Esophagus muscularis mucosa (tissue), 4 donors: ENCODE measurements at places on chromosomes 7 and 10. TPM values are rescaled to one million over a fixed set of nuclear protein-coding genes. Genes with fewer than 3 reads are reported as not detected.

TIMM23B gene
- total RNA-seq = 16.2 TPM

DNA sequence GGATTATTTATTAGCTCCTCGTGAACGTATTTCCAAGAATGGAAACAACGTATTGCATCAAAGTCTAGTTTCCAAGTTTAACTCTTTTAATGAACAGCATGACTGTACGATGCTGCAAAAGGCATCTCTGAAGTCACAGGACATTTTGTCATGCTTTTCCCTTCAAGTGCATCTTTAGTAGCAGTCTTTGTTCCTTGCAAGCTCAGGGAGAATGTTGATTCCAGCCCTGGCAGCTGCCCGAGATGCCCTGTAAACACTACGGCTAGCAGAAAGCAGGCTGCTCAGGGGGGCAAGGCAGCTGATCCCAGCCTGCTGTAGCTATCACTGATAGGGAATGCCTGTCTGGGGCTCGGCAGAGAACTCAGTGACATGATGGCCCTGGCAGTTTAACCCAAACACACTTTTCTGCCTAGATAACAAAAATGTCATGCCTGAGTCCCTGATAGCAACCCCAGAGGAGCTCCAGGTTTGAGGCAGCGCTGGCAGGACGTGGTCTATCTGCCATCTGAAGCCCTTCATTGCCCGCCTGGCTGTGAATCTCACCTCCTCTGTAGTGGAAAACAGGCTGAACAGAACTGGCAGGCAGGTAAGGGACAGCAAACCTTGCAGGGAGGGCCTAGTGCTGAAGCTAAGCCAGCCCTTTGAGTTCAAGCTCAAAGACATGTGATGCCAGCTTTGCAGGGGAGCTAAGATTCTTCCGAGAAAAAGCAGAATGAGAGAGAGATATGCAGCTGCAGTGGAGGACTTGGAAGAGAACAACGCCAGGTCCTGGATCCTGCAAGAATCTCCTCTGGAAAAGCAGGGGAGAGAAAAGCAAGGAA is 264.6 kb downstream of the SNX10 start:
- DNase-seq = no peak

NPSR1 gene
- not detected for total RNA-seq

DNA sequence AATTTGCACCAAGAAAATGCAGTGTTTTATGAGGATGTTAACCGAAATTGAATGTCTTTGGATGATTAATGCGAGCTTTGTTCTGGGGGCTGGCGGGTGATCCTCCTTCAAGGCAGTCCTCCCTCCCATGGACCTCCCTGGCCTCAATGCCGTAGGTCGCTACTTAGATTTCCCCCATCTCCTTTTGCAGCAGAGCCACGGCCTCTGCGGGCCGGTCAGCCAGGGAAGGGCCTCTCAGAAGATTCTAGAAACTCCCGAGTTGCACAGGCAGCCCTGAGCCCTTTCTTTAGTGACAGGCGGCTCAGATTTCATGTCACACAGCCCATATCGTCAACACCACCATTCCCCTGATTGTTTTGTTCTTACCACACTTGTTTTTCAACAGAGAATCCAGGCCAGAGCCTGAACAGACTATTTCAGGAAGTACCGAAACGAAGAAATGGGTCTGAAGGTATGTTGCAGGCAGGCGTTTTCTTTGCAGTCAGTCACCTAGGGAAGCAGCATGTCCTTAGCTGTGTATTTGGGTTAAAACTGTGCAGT is 88.2 kb upstream of the SH2B2 start:
- no peak for DNase-seq

DNA sequence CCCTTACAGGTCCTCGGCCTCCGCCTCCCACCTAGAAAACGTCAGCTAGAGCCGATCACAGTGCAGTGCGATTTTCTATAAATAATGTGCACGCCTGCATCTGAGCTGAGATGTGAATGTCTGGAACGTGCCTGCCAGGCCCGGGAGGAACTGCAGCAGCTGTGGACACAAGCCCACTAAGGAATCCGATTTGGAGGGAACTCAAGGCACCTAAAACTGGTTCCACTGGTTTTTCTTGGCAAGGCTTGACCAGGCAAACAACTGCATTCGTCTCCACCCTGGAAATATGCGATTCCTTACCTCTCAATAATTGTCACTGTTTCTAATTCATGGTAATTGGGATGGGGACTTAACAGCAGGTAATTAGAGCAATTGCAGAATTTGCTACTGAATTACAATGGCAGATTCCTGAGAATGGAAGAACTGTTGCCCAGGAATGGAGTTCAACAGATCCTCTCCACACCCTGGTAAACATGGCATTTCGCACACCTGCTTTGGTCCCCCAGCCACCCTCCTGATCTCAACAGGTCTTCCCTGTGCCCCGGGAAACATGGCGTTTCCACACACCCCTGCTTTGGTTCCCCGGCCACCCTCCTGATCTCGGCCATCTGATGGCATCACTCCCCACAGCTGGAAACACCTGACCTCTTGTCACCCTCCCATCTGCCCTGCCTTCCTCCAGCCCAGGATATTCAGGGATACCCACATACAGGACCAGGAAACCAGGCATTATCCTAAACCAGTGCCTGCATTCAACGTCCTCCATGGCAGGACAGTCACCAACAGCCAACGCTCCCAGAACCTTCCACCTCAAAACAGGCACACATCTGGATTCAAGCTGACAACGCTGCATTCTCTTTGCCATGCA is 76.0 kb downstream of the DIP2C start:
- DNase-seq = no peak
